T-cell (primary cell): ENCODE measurements at places on chromosomes 12 and 14. TPM values are rescaled to one million over a fixed set of nuclear protein-coding genes. Genes with fewer than 3 reads are reported as not detected.
A peak's percentile ranks its signal among the peaks of the same experiment; 100 is the strongest.

Gene DAD1
- total RNA-seq = 122 TPM

DNA sequence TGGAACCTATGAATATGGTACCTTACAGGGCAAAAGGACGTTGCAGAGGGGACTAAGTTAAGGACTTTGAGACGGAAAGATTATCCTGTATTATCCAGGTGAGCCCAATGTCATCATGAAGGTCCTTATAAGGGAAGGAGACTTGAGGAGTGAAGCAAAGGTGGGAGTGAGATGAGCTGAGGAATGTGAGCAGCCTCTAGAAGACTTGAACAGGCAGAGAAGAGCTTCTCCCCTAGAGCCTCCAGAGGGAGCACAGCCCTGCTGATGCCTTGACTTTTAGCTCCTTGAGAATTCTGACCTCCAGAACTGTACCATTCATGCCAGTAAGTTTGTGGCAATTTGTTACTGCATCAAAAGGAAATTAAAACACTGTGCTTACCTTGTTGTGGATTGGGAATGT lies 41.8 kb upstream of the DCD start:
- H3K4me1 ChIP-seq = no peaks in the 10 kb centered on the region
- H3K36me3 ChIP-seq = no peaks in the 10 kb centered on the region
- DNase-seq = no peak
- H3K27me3 ChIP-seq = peaks cover 26% of the 10 kb centered on the region
- no peak overlapping the region for H3K4me3 ChIP-seq

DNA sequence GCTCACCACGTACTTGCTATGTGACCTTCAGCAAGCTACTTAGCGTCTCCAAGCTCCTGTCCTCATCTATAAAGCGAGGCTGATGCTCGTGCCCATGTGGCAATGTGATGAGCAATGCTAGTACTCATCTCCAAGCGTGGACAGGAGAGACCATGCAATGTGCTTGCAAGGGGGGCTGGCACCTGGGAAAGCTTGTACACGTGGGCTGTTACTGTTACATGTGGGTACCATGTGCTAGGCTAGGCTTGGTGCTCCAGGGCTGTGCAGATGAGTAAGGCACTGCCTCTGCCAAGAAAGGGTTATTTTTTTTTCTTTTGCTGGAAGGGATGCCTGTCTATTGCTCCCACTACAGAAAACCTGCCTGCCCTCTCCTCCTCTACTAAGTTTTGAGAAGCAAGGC lies 46.6 kb downstream of the TSPAN11 start:
- H3K27ac ChIP-seq = no peak overlapping the region
- H3K4me1 ChIP-seq = no peaks in the 10 kb centered on the region
- peaks cover 22% of the 10 kb centered on the region for H3K27me3 ChIP-seq
- DNase-seq = no peak
- no peak overlapping the region for H3K4me3 ChIP-seq

GRCh38 chr12:61860451-61860850 lies 399.8 kb upstream of the USP15 start:
- H3K36me3 ChIP-seq = no peaks in the 10 kb centered on the region
- no peaks in the 10 kb centered on the region for H3K27me3 ChIP-seq
- H3K4me1 ChIP-seq = no peaks in the 10 kb centered on the region
- H3K27ac ChIP-seq = no peak overlapping the region
- DNase-seq = no peak

- no peak for DNase-seq
- H3K27me3 ChIP-seq = peaks cover 3% of the 10 kb centered on the region
- no peak overlapping the region for H3K27ac ChIP-seq
- H3K36me3 ChIP-seq = no peaks in the 10 kb centered on the region
- no peaks in the 10 kb centered on the region for H3K4me1 ChIP-seq
- no peak overlapping the region for H3K4me3 ChIP-seq
Observed at GRCh38 chr12:41903014-41903708, 241.5 kb downstream of the GXYLT1 start.

GRCh38 chr14:32666308-32666707 lies 272.4 kb upstream of the NPAS3 start:
- H3K4me3 ChIP-seq = no peak overlapping the region
- H3K27ac ChIP-seq = no peak overlapping the region
- H3K36me3 ChIP-seq = no peaks in the 10 kb centered on the region
- H3K4me1 ChIP-seq = no peaks in the 10 kb centered on the region
- no peaks in the 10 kb centered on the region for H3K27me3 ChIP-seq

DNA sequence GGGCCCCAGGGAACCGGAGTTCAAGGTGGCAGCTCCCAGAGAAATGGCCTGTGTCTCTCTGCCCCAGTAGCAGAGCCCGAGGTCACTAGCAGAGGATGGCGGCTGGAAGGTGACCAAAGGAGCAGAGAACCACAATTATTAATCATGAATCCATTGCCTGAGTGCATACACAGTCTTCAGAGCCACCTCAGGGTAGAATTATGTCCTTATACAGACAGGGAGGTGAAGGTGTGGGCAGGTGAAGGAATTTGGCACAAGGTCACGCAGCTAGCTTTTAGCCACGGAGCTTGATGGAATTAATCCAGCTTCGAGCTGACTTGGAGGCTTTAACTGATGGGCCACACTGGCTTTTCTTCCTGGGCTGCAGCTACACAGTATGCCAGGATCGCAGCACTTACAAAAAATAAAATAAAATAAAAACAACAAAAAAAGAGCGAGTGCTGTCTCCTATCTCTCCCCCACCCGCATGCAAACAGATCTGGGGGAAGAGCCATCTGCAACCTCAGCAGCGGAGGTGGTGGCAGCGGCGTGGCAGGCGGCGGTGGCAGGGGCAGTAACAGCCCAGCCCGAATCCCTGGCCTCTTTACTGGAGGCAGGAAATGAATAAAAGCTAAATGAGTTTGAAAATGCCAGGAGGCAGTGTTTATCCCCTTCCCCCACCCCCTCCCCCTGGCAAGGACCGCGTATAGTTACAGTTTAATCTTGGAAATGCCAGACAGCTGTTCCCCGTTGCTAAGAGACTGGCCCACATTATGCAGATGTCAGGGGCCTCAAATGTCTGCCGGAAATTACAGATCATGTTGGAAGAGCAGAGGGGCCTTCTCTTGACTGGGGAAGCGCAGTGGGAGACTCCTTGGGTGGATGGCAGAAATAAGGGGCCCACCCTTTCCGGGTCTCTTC lies 93.5 kb downstream of the LRRC74A start:
- no peaks in the 10 kb centered on the region for H3K36me3 ChIP-seq
- H3K4me1 ChIP-seq = peaks cover 61% of the 10 kb centered on the region
- no peak for DNase-seq
- no peaks in the 10 kb centered on the region for H3K27me3 ChIP-seq
- H3K4me3 ChIP-seq = no peak overlapping the region
- H3K27ac ChIP-seq = no peak overlapping the region

DNA sequence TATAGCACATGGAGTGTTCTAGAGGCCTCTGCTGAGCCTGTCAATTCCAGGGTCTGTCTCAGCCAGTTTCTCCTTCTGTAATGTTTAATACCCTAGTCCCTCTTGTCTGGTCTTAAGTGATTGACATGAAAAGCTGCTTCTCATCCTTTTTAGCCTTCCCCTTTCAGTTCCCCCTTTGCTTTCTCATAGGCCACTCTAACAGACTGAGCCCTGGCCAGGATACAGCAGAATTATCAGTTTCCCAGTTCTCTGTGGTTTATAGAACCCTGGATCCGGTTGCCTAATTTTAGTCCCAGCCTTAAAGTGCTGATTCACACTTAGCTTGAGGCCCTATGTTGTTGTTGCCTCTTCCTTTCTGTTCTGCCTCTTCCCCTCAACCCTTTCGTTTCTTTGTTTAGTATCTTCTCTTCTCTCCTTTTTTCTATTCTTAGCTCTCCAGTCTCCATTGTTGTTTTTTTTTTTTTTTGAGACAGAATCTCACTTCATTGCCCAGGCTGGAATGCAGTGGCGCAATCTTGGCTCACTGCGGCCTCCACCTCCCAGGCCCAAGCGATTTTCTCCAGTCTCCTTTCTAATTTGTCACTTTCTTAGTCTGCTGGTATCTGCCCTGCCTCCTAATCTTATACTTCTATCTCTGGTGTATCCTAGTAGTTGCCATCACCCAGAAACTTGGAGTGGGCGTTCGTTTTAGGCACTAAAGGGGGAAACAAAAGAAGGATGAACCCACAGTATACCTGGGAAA lies 2.9 kb upstream of the BIN2 start:
- no peaks in the 10 kb centered on the region for H3K36me3 ChIP-seq
- no peak overlapping the region for H3K4me3 ChIP-seq
- no peak for DNase-seq

GRCh38 chr12:72777806-72778205 lies 505.6 kb downstream of the TRHDE start:
- H3K36me3 ChIP-seq = no peaks in the 10 kb centered on the region
- no peaks in the 10 kb centered on the region for H3K27me3 ChIP-seq
- H3K4me3 ChIP-seq = no peak overlapping the region
- no peak overlapping the region for H3K27ac ChIP-seq
- H3K4me1 ChIP-seq = no peaks in the 10 kb centered on the region

GRCh38 chr12:65462484-65462883 lies 184.0 kb downstream of the MSRB3 start:
- H3K27me3 ChIP-seq = no peaks in the 10 kb centered on the region
- DNase-seq = no peak
- H3K4me3 ChIP-seq = no peak overlapping the region

- DNase-seq = no peak
- H3K4me3 ChIP-seq = no peak overlapping the region
- H3K27me3 ChIP-seq = no peaks in the 10 kb centered on the region
Observed at GRCh38 chr14:87008965-87009364, 984.0 kb downstream of the GALC start.

- H3K27me3 ChIP-seq = peaks cover 7% of the 10 kb centered on the region
- peak overlapping the region; percentile 82 for H3K27ac ChIP-seq
- no peaks in the 10 kb centered on the region for H3K36me3 ChIP-seq
- peak overlapping the region; percentile 83 for H3K4me3 ChIP-seq
- H3K4me1 ChIP-seq = peaks cover 30% of the 10 kb centered on the region
Observed at GRCh38 chr12:2691345-2692071, 103.3 kb upstream of the FKBP4 start.

GRCh38 chr14:39302124-39302810 lies 68.6 kb downstream of the MIA2 start:
- no peak for DNase-seq
- H3K27me3 ChIP-seq = no peaks in the 10 kb centered on the region

DNA sequence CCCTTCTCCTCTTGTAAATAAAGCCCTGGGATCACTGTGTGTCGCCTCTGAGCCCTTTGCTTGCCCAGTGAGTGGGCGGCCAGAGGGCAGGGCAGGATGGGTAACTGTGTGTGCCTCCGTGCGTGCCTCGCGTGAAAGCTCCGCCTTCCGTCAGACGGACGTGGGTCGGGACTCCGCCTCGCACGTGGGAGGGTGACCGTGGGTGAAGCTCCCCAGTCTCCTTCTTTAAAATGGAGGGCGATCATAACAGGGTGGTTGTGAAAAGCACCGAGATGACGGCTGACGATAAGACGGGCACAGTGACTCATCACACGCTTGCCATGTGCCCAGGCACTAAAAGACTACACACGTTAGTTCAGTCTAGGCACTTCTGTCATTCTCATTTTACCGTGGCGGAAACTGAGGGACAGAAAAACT lies 9.2 kb downstream of the PHB2 start:
- H3K4me3 ChIP-seq = no peak overlapping the region
- peak overlapping the region; percentile 97 for H3K27ac ChIP-seq
- DNase-seq = peak; percentile 80

- DNase-seq = no peak
- no peaks in the 10 kb centered on the region for H3K4me1 ChIP-seq
- no peaks in the 10 kb centered on the region for H3K36me3 ChIP-seq
- H3K4me3 ChIP-seq = no peak overlapping the region
- H3K27ac ChIP-seq = no peak overlapping the region
- no peaks in the 10 kb centered on the region for H3K27me3 ChIP-seq
Observed at GRCh38 chr12:19223018-19223417, 93.5 kb downstream of the PLEKHA5 start.

Gene RNF31
- 70.0 TPM for total RNA-seq
